ENCODE measurements at places on chromosomes 1 and 21.
A peak's percentile ranks its signal among the peaks of the same experiment; 100 is the strongest.

DNA sequence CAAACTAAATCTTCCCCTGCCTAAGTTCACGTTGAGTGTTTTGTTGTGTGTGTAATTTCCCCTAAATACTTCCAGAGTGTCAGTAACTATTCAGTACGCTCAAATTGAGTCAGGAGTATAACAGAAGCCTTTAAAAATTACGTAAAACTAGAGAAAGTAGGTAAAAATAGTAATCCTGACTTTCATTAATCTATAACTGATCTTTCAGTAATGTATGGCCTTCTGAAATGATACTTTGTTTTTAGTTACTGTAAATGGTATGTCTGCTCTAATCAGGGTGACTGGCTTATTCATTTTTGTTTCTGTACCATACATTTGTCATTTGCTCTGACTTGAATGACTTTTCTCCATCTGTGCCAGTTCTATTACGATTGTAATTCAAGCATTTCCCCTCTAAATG is 29.4 kb downstream of the MIER1 start:
- no peak for DNase-seq

GRCh38 chr1:232766241-232766890 is 38.9 kb upstream of the MAP10 start:
- no peak for DNase-seq

- no peak for DNase-seq
Measured at GRCh38 chr1:96116731-96117130, 604.9 kb upstream of the PTBP2 start.

DNA sequence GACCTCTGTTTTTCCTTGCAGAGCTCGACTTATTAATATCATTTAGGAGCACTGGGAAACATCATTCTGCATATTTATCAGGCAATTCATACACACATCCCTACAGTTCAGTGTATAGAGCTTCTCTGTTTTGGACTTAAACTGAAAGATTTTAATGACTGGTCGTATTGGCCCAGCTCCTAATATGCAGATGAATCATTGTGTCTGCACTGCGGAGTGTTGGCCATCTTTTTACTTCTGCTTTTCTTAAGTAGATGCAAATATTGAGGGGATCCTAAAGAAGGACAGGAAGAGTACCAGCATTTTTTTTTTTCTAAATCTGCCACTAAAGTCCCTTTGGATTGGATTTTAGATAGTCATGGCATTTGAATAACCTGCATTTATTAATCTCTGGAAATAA is 154.8 kb downstream of the BACH1 start:
- no peak for DNase-seq

GRCh38 chr21:43764576-43765495 is 11.3 kb downstream of the CSTB start:
- no peak for DNase-seq

DNA sequence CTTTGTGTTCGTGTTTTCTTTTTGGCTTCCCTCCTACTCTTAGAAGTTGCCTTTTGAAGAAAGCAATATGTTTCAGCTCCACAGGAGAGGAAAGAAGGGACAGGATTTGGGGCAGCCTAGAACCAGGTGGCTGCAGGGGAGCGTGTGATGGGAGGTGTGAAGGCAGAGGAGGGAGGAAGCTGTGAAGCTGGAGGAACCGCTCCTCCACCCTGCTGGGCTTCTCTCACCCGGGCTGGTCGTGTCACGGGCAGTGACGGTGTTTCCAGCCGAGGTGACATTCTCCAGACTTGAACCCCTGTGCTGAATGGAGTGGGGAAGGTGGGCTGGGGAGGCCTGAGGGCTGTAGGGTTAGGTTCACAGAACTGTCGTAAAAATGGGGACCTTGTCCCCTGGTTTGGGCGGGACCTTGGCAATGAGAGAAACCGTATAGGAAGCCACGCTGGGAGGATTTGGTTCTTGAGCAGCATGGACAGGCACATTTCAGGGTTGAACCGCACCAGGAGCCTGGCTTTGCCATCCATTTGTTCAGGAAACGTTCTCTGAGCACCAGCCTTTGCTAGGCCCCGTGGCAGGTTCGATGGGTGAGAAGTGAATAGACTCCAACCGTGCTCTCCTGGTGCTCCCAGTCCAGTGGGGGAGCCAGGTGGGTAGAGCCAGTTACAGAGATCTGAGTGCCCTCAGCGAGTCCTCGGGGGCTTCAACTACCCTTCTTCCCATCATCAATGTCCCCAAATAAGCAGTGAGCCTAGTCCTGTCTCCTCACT is 103.0 kb downstream of the PRDM2 start:
- no peak for DNase-seq

DNA sequence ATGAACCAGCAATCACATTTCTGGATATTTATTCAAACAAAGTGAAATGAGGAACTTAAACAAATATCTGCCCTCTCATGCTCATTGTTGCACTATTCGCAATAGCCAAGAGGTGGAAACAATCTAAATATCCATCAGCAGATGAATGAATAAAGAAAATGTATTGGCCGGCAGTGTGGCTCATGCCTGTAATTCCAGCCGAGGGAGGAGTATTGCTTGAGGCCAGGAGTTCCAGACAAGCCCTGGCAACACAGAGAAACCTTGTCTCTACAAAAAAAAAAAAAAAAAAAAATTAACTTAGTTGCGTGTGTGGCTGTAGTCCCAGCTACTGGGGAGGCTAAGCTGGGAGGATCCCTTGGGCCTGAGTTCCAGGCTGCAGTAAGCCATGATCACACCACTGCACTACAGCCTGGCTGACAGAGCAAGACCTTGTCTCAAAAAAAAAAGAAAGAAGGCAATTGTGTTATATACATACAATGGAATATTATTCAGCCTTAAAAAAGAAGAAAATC is 191.4 kb downstream of the AKT3 start:
- DNase-seq = no peak

DNA sequence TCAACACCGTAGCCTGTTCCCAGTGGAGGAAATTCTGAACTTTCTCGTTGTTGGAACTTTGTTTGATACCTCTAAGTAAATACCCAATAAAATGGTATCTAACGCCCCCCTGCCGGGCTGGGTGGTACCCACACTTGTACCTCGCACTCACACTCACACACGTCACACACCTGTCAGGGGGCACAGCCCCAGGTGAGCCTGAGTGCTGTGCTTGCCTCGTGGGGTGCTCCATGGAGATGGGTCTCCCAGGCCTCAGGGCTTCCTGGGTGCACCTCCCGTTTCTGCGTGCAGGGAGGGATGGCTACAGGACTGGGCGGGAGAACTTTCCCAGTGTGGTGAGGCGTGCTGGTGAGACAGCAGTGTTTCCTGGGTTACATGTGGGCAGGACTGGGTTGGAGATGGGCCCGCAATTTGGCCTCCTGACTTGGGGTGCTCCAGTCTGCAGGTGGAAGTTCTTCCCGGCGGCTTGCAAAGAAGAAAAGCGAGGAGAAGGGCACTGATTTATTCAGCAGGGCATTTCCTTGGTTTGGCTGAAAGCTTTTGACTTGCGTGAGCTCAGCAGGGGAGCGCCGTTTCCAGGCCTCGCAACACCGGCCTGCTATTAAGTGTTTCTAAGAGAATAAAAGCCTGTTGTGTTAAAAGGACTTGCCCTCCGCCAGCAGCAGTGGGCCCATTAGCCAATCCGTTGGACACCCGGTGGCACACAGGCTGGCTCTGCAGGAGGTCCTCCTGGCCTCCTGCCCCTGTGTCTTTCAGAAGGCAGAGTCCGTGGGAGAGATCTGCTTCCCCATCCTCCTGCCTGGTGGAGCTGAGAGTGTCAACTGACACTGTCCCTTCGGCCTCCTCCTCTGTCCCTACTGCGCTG is 79.7 kb downstream of the KIF26B start:
- no peak for DNase-seq

GRCh38 chr1:156475568-156476500 is 24.7 kb downstream of the MEF2D start:
- no peak for DNase-seq

- DNase-seq = no peak
Measured at GRCh38 chr1:210527091-210527490, 198.4 kb downstream of the HHAT start.

- no peak for DNase-seq
Measured at GRCh38 chr1:41464885-41465284, 19.6 kb downstream of the EDN2 start.

DNA sequence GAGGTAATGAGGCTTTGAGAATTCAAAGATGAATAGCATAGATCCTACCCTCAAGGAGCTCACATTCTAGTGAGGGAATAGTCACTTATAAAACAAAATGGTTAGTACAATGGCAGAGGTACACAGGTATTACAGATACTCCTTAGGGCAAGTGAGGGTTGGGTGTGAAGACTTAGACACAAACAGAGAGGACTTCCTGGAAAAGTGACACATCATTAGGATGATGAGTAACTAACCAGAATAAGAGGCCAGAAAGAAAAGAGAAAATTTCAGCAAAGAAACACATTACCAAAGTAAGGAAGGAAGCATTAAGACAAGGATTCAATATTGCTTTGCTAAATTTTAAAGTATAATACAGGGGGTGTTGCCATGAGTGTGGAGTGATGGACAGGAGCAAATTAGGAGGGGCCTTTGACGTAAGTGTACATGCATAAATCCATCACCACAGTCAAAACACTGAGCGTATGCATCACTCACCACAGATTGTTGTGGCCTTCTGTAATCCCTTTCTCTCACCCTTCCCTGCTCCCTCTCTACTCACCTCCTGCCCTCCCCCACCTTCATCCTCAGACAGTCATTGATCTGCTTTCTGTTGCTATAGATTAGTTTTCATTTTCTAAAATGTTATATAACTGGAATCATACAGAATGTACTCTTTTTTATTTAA is 7.9 kb downstream of the CD53 start:
- DNase-seq = peak; percentile 49

GRCh38 chr21:45051580-45052434 is 22.6 kb upstream of the ADARB1 start:
- DNase-seq = no peak

DNA sequence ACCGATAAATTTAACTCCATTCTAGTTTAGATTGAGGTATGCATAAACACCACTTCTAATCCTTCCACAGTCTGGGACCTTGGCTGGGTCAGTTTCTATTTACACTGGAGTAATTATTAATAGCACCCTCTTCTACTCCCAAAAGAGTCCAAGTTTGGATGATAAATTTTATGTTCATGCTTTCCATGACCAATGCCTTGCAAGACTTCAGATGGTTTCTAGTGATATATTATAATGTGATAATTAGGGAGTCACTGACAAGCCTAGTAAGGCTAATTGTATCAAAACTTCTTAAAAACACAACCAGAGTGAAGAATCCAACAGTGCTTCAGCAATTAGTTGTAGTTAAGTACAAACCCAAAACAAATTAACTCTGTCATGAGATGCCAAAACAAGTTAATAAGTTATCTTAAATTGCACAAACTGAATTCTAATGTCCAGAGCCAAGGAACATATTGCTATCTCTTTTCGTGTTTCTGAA is 489.6 kb downstream of the TTLL7 start:
- no peak for DNase-seq

- DNase-seq = no peak
Measured at GRCh38 chr1:17671314-17671705, 83.8 kb upstream of the ACTL8 start.

GRCh38 chr1:6353619-6353954 is 40.0 kb downstream of the ACOT7 start:
- DNase-seq = no peak

- no peak for DNase-seq
Measured at GRCh38 chr1:37010011-37010410, 24.3 kb downstream of the GRIK3 start.

- DNase-seq = no peak
Measured at GRCh38 chr1:9316512-9316911, 23.8 kb downstream of the SPSB1 start.

DNA sequence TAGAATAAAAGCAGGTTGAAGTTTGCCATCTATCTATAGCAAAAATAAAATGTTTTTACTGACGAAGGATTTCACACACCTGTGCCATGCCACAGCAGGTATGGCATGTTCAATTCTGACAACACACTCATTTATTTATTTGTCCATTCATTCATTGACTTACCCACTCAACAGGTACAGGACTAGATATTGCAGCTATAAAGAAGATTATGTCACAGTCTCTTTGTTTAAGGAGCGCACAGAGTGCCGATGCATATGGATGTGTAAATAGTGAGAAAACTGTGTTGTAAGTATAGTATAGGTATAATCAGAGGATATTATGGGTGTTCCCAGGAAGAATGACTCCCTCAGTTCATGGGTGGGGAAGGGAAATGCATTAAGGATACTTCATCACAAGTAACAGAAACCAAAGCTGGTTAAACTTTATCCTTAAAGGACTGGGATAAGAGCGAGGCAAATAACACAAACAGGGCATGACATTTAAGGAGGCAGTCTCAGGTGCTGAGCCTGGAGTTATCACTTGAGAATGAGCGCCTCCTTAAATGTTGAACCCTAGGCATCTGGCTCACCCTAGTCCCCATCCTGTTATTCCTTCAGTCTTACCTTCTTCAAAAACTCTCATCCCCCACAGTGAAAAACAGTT is 7.9 kb upstream of the ZRANB2 start:
- no peak for DNase-seq

GRCh38 chr21:16837321-16837720 is 675.5 kb upstream of the CXADR start:
- DNase-seq = no peak

DNA sequence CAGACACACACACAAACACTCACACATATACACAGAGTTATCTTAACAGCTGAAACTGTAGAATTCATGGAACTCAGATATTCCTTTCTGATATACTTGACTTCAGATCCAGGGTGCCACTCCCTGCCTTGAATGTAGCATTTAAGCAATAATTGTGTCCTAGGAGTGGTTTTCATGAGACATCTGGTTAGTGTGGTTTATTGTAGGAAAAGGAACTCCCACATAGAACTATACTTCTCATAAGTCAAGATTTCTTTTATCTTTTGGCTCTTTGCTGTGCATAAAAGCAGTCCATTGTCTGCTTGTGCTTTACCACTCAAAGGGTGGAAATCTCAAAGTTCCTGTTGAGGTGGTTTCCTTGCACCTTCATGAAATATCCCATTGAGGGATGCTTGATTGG is 272.6 kb upstream of the SGIP1 start:
- DNase-seq = no peak

GRCh38 chr1:66271904-66272254 is 262.1 kb upstream of the SGIP1 start:
- no peak for DNase-seq

- no peak for DNase-seq
Measured at GRCh38 chr1:245716561-245716960, 561.8 kb downstream of the KIF26B start.

- no peak for DNase-seq
Measured at GRCh38 chr1:77583483-77583882, 99.0 kb downstream of the ZZZ3 start.

- no peak for DNase-seq
Measured at GRCh38 chr1:154911691-154912550, 24.6 kb downstream of the PMVK start.

DNA sequence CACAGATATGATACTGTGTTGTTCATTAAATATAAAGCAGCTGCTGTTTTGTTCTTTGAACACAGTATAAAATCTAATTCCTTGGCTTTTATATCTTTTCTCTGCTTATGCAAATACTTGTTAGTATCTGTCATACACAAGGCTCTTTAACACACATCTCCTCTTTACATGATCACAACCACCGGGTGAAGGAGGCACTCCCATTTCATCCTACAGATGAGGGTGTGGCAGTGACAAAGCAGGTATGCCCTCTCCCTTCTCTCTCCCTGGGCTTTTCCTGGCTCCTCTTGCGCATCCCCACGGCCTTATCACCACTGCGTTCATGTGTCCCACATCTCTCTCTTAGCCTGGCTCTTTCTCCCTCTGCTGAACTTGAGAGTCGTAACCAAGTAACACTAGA is 38.2 kb downstream of the JUN start:
- no peak for DNase-seq

GRCh38 chr1:239563681-239564080 is 177.3 kb downstream of the CHRM3 start:
- DNase-seq = no peak

- DNase-seq = no peak
Measured at GRCh38 chr1:203450479-203451149, 25.0 kb upstream of the PRELP start.
